CD4-positive, alpha-beta T cell treated with Interleukin-4 for 1 hour (primary cell): ENCODE measurements at places on chromosomes 13 and 19.
A peak's percentile ranks its signal among the peaks of the same experiment; 100 is the strongest.

DNA sequence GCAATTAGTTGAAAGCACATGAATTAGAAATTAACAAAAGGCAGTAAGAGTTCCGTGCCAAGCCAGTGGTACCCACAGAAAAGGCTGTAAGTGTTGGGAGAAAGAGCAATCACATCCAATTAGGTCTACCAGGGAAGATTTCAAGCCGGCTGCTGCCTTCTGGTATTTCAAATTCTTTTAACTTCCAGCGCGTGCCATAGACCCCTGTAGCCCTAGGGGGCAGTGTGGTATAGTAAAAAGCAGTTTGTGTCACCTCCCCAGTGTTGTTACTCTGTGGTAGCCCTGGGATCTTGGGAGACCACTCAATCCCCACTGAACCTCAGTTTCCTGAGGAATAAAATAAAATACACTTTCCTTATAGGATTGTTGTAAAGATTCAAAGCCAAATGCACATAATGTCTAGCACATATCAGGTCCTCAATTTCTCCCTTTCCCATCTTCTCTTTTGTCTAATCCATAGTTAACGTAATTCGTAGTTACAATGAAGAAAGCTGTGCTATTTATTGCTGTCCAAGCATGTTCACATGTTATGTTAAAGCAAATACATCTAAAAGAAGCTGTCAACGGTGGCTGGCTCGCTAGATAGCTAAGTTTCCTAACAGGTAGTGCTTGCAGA lies 230.2 kb downstream of the TDRD3 start:
- DNase-seq: no peak

DNA sequence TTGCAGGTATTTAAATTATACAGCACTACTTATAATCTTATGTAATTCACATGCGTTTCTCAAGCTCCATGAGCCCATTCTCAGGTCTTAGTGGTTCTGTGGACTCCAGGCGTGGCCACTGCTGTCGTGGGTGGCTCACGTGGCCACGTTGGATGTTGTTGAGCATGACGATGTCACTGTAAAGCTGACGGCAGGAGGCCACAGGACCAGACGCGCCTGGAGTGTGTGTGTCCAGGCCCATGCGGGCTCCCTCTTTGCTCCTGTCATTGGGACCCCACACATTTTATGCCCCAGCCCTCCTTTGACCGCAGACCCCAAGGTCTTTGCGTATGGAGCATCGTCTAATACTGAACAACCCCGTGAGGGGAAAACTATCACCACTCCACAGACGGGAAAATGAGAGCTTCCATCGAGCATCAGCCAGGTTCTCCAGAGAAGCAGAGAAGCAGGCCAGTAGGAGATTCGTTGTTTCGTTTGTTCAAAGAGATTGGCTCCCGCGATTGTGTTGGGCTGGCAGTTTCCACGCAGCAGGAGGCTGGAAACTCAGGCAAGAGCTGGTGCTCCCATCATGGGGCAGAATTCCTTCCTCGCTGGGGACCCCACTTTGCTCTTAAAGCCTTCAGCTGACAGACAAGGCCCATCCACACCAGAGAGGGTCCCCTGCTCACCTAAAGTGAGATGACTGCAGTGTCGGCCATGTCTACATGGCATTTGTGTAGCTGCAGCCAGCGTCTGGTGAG lies 129.3 kb upstream of the SPACA7 start:
- DNase-seq: no peak

DNA sequence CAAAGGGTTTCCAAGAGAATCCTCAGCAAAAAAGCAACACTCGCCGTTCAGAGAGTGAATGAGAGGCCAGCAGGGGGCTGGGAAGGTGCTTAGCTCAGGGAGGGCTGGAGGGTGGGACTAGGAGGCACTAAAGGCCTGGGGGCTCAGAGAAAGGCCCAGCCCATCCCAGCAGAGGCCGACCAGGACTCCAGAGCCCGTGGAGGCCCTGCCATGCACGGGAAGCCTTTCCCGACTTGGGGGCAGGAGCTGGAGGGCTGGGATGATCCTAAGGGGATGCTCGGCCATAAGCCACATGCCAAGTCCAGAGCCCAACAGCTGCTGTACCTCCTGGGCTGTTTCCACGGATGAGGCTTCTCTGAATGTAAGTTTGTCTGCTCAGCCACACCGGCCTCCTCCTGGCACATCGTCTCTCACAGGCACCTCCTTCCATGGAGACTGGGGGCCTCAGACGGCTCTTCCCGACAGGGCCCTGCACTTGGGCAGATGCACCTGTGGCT lies 19.5 kb downstream of the RASA3 start:
- DNase-seq: no peak

DNA sequence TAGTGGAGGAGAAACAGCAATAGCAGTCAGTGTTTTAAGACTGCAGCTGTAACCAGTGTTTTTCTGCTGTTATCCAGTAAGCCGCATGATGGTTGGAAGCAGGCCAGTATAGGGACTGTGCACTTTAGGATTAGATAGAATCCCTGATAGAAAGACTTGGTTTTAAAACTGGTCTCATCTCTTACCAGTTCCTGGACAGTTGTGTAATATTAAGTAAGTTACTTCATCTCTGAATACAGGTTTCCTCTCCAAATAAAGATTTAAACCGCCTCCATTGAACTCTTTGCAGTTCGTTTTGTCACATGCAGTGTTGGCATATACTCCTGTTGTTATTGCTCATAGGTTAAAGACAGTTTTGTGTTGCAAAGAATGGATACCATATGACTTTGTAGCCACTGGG lies 25.6 kb downstream of the URI1 start:
- DNase-seq: no peak

DNA sequence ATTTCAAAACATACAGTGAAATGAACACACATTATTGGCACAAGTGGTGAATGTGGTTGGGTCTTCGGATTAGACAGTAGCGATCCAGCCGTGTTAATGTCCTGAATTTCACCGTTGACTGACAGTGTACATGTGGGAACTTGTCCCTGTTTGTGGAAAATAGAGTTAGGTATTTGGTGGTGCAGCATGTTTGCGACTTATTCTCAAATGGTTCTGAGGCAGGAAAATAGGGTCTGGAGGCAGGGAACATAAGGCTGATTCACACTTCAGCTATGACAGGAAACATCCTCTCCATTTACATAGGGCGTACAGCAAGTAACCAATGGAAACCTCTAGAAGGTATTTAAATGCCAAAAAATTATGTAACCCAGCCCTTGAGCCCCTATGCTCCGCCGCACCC lies 4.2 kb downstream of the LGALS7B start:
- no peak for DNase-seq

DNA sequence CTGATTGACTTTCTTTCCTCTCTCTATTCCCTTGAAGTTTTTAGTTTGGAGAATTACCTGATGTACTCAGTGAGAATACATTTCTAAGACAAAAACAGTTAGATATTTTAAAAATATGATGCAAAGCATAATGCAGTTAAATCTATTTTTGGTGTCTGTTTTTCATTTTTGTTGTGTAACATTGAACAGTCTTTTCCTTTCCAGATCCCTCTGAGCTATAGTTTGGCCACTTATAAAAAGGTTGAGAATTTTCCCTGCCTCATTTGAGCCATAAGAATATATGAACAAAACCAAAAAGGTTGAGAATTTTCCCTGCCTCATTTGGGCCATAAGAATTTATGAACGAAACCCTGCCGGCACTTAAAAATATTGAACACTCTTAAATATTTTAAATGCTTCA lies 57.0 kb upstream of the IPO5 start:
- no peak for DNase-seq

DNA sequence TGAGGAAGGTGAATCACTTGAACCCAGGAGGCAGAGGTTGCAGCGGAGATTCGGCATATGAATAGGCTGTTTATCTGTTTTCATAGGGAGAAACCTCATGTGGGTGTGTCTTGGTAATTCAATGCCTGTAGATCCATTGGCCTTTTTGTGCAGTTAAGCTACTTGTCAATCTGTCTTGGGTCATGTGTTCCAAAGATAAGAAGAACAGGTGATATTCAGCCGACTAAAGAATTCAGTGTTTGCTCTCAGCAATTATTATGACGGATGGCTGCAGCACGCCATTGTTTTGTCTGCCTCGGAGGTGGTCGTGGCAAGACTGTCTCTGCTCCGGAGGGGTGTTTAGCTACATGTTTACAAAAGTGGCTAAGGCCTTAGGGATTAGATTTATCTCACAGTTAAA lies 573.0 kb upstream of the PCDH9 start:
- DNase-seq: no peak

DNA sequence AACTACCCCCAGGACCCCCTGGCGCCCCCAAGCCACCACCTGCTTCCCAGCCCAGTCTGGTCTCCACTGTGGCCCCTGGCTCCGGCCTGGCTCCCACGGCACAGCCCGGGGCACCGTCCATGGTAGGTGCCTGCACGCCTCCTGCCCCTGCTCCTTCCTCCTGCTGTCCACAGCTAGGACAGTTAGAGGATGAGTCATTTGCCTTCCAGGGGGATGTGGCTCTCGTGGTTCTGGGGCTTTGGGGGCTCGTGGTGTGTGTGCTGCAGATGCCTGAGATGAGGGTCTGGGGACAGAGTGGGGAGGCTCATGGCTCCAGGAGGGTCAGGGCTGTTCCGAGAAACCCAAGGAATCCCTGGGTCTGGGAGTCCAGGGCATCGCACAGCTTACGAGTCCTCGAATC lies 12.7 kb downstream of the MED25 start:
- no peak for DNase-seq

DNA sequence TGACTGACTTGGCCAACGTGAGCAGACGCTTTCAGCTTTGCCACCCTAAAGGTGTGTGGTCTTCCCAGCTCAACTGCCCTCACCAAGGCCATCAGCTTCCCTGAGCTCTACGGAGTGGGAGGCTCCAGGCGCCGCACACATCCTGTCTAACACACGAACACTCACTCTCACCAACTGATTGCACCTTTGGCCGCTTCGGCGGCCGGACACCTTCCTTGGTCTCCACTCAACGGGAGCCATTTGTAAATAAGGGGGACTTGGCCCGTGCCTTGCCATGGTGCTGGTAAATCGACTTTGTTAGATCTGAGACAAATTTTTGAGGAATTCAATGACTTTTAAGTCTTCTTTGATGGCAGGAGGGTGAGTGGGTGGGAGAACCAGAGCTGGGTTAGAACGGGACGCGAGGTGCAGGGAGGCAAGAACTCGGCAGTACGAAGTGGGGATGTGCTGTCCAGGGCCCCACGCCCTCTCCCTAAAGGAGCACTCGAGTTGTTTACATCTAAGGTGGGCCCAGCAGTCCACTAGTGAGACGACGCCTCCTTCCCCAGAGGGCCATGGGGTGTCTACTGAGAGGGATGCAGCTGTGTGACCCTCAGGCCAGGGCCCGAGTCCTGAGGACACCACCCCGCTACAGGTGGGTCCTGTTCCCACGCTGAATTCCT lies 4.4 kb downstream of the C13orf46 start:
- no peak for DNase-seq

GRCh38 chr19:28425046-28425931 lies 787.7 kb downstream of the UQCRFS1 start:
- DNase-seq: no peak

DNA sequence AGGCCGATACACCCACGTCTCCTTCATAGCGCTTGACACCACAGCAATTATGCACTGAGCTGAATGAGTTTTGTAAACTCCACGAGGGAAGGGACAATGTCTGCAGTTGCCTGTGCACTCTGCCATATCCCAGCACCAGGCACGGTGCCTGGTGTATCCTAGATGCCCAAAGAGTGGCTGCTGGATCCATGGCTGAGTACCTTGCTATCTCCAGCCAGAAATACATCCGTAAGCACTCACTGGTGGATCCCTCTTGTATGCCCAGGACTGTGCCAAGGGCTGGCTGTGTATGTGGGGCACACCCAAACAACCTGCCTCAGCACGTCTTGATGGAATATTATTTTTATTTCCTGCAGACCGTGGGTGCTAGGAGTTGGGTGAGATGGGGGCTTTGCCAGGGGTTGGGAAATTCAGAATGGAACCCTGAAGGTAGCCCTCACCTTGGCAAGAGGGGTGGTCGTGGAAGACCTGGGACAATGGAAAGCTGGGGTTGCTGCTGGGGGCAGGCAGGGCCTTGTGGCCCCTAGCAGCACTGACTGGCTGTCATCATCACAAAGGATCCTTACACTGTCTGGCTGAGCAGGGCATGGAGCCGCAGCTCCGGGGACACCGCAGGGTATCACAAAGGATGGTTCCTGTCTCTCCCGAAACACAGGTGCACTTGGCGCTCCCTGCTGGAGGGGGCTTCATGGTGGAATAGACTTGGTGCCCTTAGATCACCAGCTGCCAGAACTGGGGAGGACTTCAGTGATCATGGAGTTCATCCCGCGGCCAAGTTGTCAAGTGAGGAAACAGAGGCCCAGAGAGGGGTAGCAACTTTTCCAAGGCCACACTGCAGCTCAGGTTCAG lies 131.3 kb downstream of the URI1 start:
- no peak for DNase-seq

- no peak for DNase-seq
Measured at GRCh38 chr13:56015919-56016318, 1124.8 kb upstream of the PRR20A start.

- DNase-seq: no peak
Measured at GRCh38 chr19:28417361-28417760, 795.6 kb downstream of the UQCRFS1 start.

GRCh38 chr19:940591-941291 lies 14.9 kb downstream of the ARID3A start:
- DNase-seq: peak; percentile 81

DNA sequence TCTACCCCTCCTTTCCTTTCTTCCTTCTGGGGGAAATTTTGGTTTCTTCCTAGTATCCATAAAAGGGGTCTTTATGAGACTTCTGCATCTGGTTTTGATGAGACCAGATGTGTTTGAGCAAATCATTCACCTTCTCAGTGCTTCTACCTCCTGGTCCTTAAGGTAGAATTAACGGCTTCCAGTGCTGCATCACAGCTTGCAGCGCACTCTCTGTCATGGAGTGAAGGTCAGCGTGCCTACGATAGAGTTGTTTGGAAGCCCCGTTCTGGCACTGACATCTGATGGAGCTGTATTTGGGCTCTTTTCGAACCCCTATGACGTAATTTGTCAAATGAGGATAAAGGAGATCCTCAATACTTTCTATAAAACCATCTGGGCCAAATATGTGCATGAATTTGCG lies 164.2 kb downstream of the MTUS2 start:
- DNase-seq: no peak

DNA sequence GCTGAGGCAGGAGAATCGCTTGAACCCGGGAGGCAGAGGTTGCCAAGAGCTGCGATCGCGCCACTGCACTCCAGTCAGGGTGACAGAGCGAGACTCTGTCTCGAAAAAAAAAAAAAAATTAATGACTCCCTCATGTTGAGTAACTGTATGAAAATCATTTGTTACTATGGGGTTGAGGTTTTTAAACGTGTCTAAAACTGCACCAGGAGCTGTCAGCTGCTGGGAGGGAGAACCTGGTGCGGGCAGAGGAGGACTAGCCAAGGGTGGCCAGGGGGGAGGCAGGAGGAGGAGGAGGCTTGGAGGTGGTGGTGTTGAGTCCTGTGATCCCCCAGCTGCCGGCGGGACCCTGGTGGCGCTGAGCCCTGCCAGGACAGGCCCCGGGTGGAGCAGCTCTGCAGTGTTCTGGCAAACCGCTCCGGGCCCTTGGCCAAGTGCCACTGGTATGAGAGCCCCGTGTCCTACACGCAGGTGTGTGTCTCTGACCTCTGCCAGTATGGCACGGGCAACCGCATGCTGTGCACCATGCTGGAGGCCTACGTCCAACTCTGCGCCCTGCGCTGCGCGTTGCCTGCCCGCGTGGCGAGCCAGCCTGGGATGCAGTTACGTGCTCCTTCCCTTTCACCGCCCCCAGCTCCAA lies 17.1 kb upstream of the FXYD3 start:
- DNase-seq: no peak

GRCh38 chr19:49771674-49772139 lies 4.9 kb downstream of the AP2A1 start:
- no peak for DNase-seq

GRCh38 chr13:98133946-98134345 lies 8.9 kb upstream of the FARP1 start:
- no peak for DNase-seq
